ENCODE measurements at places on chromosomes 1 and 21. TPM values are rescaled to one million over a fixed set of nuclear protein-coding genes. Genes with fewer than 3 reads are reported as not detected.
A peak's percentile ranks its signal among the peaks of the same experiment; 100 is the strongest.

DNA sequence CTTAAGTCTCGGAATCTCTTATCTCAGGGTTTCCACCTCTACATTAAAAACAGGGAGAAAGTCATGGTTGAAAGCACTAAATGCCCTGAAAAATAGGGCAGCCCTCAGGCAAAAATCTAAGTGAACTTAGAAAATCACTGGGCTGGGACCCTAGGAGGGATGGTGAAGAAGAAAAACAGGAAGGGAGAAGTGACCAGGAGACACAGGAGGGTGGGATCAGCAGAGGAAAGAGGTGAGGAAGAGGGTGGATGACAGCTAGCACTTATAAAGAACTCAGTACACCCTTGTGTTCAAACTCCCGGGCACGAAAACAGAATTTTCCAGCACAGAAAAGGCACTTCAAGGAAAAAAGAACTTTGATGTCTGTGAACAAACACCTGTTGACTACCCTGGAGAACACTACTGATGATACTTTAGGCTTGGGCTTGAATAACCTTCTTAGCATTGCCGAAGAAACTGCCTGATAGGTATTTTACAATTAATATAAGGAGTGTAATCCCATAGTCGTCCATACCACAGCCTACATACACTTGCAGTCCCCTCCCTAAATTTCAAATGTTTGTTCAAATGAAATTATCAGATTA is 2.0 kb downstream of the CHML start:
- peaks cover 6% of the 10 kb centered on the region for H3K36me3 ChIP-seq
- no peak overlapping the region for H3K4me3 ChIP-seq
- DNase-seq = no peak
- H3K27me3 ChIP-seq = no peaks in the 10 kb centered on the region

The MAP3K21 gene
- total RNA-seq = 0.41 TPM

DNA sequence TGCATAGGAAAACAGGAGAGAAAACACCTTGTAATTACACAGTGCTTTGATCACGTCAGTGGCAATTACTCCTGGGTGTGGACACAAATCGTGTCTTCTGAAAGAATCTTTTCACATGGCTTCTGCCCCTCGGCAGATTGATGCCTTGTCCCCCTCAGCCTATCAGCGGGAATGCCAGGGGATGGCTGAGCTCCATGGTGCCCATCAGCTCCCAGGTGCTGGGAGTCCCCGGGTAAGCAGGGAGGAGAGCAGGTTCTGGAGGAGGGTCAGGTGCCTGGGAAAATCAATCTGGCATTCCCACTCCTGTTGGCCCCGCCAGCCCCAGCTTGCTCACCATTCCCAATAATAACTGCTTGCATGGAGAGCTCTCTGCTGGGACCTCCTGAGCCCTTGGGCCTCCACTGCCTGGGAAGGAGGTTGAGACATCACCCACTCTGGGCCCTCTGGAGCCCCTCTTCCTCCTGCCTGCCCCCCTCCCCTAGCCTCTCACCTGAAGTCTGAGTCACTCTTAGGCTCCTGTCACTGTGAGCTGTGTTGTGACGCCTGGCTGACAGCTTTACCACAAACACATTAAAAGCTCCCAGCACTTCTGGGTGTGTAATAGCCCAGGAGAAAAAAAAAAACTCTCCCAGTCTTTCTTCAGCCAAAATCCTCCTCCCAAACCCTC is 4.9 kb downstream of the CAMK2N1 start:
- peaks cover 37% of the 10 kb centered on the region for H3K4me1 ChIP-seq
- no peak overlapping the region for H3K4me3 ChIP-seq
- no peak for DNase-seq
- H3K27me3 ChIP-seq = peaks cover 98% of the 10 kb centered on the region
- no peak overlapping the region for H3K27ac ChIP-seq
- no peaks in the 10 kb centered on the region for H3K36me3 ChIP-seq

DNA sequence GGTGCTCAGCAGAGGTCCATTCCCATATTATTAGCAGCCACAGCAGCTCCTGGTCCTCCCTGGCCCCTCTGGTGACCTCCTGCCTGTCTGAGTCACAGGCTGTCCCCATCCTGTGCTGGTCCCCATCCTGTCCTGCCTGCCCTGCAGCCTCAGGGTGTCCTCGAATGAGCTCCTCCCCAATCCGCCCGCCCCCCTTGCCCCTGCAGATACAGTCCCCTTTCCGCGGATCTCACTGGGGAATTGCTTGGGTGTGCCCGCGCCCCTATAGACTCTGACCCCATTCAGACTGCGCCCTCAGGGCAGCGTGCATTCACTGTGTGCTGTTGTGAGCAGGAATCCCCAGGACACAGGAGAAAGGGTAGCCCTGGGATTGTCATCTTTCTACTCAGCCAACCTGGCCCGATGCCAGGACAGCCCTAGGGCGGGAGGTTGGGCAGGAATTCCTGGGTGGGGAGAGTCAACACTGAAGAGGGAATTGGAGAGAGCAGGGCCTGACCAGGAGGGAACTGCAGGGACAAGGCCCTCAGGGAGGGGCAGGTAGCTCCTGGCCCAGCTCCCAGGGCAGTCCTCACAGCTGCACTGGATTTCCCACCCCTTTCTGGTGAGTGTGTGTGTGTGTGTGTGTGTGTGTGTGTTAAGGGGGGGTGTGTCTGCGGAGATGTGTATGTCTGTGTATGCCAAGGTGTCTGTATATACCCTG is 1.1 kb upstream of the GUCA2A start:
- peak overlapping the region; percentile 85 for H3K27ac ChIP-seq
- no peaks in the 10 kb centered on the region for H3K27me3 ChIP-seq
- no peaks in the 10 kb centered on the region for H3K36me3 ChIP-seq
- H3K4me3 ChIP-seq = peak overlapping the region; percentile 19
- H3K4me1 ChIP-seq = peaks cover 50% of the 10 kb centered on the region

DNA sequence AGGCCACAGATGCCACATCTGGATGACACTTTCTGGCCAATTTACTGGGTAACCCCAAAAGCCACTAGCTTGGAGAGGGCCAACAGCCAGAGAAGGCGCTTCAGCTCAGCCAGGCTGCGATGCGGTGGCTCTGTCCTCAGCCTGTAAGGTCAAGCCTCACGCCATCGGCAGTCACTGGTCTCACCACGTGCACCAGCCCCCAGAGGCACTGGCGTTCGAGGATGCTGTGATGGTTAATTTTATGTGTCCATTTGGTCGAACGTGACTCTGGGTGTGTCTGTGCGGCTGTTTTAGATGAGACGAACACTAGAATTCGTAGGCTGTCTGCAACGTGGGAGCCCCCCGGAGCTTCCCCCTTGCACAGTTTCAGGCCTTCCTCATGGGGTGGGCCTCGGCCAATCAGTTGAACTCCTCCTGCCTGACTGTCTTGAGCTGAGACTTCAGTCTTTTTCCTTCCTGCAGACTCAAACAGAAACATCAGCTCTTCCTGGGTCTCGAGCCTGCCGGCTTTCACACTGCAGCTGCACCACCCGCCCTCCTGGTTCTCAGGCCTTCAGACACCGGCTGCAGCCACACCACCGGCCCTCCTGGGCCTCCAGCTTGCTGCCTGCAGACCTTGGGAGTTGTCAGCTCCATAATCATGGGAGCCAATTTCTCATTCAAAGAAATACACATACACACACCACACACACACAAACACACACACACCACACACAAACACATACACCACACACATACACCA is 41.6 kb upstream of the SLC45A1 start:
- H3K4me1 ChIP-seq = no peaks in the 10 kb centered on the region
- H3K4me3 ChIP-seq = no peak overlapping the region
- no peaks in the 10 kb centered on the region for H3K36me3 ChIP-seq
- H3K27me3 ChIP-seq = peaks cover 11% of the 10 kb centered on the region
- DNase-seq = no peak

The SEMA4A gene
- 1.0 TPM for total RNA-seq

Data from left ventricle myocardium inferior (tissue), 1 donor.